Ecto neural progenitor cell (in vitro differentiated cells): ENCODE measurements at places on chromosomes 2 and 18.

GRCh38 chr2:216665242-216665641, 30.1 kb downstream of the IGFBP5 start:
- DNase-seq = no peak

DNA sequence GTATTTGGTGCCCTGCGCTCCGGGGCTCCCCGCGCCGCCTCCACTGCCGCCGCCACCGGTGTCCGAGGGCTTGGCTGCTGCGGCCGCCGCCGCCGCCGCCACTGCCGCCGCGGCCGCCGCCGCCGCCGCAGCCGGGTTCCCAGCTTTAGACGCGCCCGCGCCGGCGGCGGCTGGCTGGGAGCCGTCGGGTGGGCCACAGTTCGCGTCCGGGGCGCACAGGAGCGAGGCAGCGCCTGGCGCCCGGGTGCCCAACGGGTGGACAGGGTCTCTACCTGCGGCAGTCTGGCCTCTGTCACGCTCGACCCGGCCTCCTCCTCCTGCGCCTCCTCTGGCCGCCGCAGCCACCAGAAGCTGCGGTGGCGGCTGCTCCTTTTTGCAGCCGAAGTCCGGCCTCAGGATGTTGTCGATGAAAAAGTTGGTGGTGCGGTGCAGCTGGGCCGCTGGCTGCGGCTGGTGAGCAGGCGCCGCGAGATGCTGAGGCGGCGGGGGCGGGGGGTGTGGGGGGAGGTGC, 951 bp downstream of the EN1 start:
- DNase-seq = peak; percentile 66

GRCh38 chr2:25306777-25307368, 34.9 kb downstream of the DNMT3A start:
- DNase-seq = no peak

DNA sequence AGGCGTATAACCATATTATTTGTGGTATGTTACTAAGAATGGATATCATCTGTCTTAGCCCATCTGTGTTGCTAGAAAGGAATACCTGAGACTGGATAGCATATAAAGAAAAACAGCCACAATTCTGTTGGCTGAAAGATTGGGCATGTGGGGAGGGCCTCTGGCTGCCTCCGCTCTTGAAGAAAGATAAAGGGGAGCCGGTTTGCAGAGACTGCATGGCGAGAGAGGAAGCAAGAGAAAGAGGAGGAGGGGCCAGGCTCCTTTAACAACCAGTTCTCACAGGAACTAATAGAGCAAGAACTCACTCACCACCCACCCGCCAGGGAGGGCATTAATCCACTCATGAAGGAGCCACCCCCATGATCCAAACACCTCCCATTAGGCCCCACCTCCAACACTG, 29.2 kb upstream of the UXS1 start:
- no peak for DNase-seq

- DNase-seq = peak; percentile 82
Measured at GRCh38 chr18:79988071-79988450, 302 bp downstream of the TXNL4A start.
